ENCODE measurements at places on chromosomes 13 and 19.

- DNase-seq: no peak
These were observed 294.1 kb downstream of the KCNRG start for GRCh38 chr13:50309318-50309717.

DNA sequence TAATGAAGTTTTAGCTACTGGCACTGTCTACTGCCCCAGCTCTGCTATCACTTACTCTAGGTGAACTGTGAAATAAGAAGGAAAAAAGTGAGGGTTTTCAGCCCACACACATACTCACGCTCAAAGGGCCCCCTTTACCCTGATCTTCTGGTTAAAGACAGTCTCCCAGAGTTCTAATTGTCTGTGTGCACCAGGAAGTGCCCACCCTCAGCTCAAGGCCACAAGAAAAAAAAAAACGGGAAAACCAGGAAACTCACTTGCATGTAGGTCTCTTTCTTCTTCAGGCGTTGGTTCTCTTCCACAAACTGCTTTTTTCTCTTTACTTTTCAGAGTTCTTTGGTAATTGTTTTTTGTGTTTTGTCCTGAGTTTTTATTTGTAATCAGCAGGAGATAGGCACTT is 22.1 kb downstream of the RAP2A start:
- DNase-seq: no peak

GRCh38 chr19:29259153-29259552 is 46.2 kb upstream of the UQCRFS1 start:
- no peak for DNase-seq

DNA sequence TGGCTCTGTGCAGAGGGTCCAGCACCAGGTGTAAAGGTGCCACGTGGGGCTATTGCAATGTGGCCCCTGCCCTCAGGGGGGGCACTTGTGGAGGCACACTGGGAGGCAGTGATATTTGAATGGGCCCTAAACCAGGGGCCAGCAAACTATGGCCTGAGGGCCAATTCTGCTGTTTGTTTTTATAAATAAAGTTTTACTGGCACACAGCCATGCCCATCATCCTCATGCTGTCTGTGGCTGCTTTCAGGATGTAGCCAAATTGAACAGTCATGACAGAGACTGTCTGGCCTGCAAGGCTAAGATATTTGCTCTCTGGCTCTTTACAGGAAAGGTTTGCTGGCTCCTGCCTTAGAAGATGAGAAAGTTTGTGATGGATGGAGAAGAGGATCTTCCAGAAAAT is 33.9 kb upstream of the RANBP3 start:
- DNase-seq: no peak

- no peak for DNase-seq
These were observed 29.2 kb upstream of the PEPD start for GRCh38 chr19:33550768-33551167.

Data from cortex of kidney (tissue), 1 donor.